ENCODE measurements at places on chromosomes 5 and 9.

DNA sequence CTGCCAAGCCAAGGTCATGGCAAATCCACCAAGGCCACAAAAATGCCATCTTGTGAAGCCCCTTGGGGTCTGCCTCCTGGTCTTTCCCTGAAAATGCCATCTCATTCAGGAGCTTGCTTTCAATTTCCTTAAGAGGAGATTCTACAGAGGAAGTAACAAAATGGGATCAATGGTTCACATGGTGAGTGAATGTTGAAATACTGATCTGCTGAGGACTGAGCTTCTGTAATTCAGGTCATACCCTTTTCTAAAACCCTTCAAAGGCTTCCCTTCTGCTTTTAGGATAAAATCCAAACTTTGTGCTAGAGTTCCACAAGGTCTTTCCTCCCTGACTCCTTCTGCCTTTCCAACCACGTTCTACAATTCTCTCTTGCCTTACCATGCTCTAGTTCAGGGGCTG lies 24.7 kb upstream of the NR3C1 start:
- no peak for DNase-seq

GRCh38 chr9:105178076-105178475 lies 66.4 kb upstream of the SLC44A1 start:
- DNase-seq, result no peak

DNA sequence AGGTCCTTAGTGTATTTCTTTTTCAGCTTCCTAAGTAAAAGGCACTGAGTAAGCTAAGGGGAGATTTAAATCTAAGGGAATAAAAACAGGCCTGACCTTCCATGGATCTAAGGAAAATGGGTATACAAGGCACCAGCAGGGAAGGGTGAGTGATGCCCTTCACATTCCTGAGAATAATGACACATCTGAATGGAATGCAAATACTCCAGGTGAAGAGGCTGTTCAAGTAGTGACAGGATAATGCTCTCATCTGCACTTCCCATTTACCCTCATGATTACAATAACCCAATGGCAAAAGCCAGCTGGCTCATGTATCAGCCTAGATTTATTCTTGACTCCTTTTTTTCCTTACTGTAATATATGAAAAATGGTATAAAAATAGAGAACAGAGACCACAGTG lies 216.2 kb upstream of the ACTBL2 start:
- no peak for DNase-seq

GRCh38 chr9:131179561-131180219 lies 54.3 kb downstream of the NUP214 start:
- DNase-seq, result no peak

- DNase-seq, result no peak
These were observed 14.4 kb downstream of the SIT1 start for GRCh38 chr9:35636135-35636876.

DNA sequence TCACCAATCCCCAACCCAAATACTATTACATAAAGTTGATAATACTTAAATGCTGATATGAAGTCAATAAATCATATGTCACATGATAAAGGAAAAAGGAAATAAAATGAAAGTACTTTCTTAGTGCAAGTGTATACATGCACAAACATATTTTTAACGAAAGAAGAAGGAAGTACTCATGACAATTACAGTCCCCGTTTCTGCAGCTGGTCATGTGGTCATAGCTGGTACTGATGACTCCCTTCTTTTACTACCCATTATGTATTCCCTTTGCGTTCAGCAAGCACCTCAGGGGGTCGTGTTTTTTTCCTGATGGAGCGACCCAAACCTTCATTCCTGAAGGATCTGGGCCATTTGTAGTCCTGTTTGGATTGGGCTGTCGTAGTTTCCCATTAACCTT lies 27.3 kb downstream of the CENPP start:
- no peak for DNase-seq
